ENCODE measurements at places on chromosomes 13 and 19. TPM values are rescaled to one million over a fixed set of nuclear protein-coding genes. Genes with fewer than 3 reads are reported as not detected.

CCDC169 gene
- 5.6 TPM for total RNA-seq

KLK1 gene
- not detected for total RNA-seq

ZNF45 gene
- total RNA-seq, result 20.5 TPM

ZNF709 gene
- total RNA-seq, result 2.9 TPM

NCAN gene
- total RNA-seq, result not detected

OR7A5 gene
- not detected for total RNA-seq

PCDH17 gene
- total RNA-seq, result 0.60 TPM

ELAVL3 gene
- not detected for total RNA-seq
